ENCODE measurements at places on chromosomes 6 and 20.

- DNase-seq = no peak
Observed at GRCh38 chr20:59300333-59301081, at the start of gene EDN3. TSS of gene EDN3 (plus strand) at chr20:59300611. CDS start at chr20:59300813, 202 bp downstream.

DNA sequence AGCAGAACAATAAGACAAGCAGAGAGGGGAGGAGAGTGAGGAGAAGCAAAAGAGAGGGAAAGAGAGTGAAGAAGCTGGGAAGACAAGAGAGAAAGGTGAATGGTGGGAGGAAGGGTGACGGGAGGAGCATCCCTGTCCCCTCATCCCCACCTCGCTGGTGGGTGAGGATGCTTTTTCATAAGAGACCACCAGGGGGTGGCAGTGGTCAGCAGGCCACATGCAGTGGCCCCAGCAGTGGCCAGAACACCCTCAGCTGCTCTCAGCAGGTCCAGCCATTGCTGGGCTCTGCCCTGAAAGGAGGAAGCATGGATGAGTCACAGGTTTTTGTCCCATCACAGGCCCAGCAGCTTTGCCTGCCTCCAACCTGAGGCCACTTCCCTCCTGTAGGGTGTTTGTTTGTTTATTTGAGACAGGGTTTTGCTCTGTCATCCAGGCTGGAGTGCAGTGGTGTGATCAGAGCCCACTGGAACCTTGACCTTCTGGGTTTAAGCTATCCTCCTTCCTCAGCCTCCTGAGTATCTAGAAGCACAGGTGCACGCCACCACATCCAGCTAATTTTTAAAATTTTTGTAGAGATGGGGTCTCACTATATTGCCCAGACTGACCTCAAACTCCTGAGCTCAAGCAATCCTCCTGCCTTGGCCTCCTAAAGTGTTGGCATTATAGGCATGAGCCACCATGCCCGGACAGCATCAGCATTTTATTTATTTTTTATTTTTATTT lies 24.0 kb downstream of the FGD2 start:
- DNase-seq = no peak

DNA sequence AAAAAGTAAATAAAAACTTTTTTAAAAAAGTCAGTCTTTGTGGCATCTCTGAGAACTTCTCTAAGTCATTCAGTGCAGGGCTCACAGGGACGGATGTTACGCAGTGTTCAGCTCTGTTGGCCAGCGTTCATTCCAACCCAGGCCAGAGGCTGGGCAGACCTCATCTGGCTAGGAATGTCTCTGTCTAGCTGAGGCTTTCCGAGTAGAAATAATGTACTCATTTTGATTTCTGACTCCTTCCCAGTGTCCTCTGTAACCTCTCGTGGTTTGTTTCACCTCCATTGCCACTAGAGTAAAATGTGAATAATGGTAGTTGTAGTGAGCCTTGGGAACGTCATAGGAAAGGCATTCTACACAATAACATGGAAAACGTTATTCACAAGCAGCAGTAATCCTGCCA lies 135.1 kb downstream of the TMEM242 start:
- DNase-seq = no peak

- no peak for DNase-seq
Observed at GRCh38 chr20:51747182-51747911, 20.8 kb downstream of the ATP9A start.

DNA sequence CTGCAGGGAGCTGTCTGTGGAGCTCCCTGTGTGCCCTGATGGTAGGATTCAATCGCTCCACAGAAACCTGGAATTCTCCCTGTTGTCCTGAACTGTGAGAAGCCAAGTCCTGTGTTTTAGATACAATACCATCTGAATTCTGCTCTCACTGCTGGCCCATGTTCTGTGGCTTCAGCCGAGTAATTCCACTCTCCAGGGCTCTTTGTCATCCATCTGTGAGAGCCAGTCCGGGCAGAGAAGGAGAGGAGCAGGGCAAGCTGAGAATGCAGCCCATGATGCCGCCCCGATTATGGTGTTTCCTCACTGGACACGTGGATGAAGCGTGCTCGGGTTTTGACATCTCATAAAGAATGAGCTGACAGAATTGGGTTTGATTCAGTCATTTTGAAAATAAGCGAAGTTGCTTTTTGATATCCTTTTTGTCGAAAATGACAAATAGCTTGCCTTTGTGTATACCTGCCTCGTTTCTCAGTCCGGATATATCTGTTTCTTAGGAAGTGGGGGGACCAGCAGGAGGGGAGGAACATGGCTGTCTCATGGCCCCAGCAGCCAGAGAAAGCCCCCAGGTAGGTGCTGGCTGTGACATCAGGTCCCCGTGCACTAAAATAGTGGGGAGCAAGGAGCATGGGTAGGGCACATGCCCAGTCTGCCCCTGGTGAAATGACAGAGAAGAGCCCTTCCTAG lies 8.2 kb upstream of the CD93 start:
- no peak for DNase-seq

GRCh38 chr20:63536997-63537524 lies at the start of gene PTK6:
TSS of gene PTK6 (minus strand) at chr20:63537376. CDS start at chr20:63537314, 62 bp downstream.
- no peak for DNase-seq

GRCh38 chr6:132272776-132273175 lies 128.5 kb downstream of the MOXD1 start:
- no peak for DNase-seq

GRCh38 chr6:108434222-108434621 lies 126.5 kb upstream of the FOXO3 start:
- DNase-seq = no peak

GRCh38 chr6:116472706-116473105 lies 11.5 kb downstream of the CALHM6 start:
- DNase-seq = no peak

DNA sequence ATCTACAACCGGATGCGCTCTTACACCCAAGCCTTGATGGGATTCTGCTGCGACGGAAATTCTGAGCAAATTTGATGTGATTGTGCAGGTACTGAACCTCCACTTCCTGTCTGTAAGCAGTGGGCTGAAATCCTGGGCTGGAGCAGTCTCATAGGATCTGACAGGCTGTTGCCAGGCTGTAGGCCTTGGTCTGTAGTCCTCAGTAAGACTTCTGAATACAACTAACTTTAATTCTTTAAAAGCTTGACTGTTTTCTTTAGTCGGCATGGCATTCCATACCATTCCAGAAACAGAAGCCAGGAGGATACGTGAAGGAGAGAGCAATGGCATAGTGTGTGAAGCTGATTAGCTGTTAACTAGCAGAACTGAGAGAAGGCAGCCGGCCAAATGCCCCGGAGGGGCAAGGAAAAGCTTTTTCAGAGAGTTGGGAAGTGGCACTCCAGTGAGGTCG lies 68.3 kb downstream of the ADTRP start:
- no peak for DNase-seq

DNA sequence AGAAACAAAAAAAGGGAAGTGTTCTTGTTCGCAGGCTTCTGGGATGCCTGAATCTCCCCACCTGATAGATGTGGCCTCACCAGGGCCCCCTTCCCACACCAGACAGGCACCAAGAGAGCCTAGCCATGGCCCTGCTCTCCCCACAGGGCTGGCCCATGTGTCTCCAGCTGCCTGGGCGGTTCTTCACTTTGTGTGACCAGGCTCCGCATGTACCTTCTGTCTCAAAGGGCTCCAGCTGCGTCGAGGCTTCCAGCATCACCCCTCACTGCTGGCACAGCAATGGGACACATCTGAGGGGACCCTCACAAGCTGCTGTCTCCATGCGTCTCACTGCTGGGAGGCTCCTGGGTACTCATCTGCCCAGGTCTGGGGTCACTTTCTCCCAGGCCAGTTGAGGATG lies 362.9 kb downstream of the ZFAND3 start:
- no peak for DNase-seq

- no peak for DNase-seq
Observed at GRCh38 chr6:69180361-69181067, 545.4 kb downstream of the ADGRB3 start.

GRCh38 chr6:151501511-151502136 lies 7.8 kb downstream of the CCDC170 start:
- no peak for DNase-seq

GRCh38 chr20:62858058-62858830 lies 3.4 kb downstream of the TCFL5 start:
- DNase-seq = no peak

GRCh38 chr20:6699921-6700562 lies 67.4 kb upstream of the BMP2 start:
- DNase-seq = no peak

DNA sequence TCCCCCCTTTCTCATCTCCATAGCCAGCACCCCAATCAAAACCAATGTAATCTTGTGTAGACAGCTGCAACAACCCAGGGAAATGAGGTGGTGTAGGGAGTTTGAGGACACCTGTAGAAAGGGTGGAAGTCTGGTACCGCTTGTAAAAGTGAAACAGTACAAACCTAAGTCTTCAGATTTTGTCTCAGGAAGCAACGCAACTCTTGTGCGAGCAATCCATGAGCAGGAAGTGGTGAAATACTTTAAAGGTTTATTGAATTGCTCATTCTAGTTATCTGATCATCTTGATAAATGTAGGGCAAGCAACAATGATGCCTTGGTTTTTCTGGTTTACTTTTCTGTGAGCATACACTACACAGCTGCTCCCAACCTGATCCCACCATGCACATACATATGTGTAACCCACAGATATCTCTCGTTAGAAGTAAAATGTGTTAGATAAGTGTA lies 71.1 kb upstream of the THEMIS start:
- no peak for DNase-seq

- no peak for DNase-seq
Observed at GRCh38 chr20:1086277-1087213, 31.9 kb upstream of the PSMF1 start.

DNA sequence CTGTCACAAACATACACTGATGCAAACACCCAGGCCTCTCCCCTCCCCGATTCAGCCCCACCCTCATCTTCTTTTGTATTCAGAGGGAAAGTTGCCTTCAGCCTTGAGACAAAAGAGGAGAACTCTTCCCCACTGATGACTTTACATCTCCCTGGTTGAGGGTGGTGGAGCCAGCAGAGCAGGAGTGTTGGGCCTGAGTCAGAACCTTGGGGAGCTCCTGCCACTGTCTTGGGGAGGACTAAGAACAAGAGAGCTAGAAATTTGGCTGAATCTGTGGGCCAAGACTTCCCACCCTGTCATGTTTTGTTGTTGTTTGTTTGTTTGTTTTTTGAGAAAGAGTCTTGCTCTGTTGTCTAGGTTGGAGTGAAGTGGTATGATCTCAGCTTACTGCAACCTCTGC lies 89.1 kb downstream of the MDGA1 start:
- no peak for DNase-seq

DNA sequence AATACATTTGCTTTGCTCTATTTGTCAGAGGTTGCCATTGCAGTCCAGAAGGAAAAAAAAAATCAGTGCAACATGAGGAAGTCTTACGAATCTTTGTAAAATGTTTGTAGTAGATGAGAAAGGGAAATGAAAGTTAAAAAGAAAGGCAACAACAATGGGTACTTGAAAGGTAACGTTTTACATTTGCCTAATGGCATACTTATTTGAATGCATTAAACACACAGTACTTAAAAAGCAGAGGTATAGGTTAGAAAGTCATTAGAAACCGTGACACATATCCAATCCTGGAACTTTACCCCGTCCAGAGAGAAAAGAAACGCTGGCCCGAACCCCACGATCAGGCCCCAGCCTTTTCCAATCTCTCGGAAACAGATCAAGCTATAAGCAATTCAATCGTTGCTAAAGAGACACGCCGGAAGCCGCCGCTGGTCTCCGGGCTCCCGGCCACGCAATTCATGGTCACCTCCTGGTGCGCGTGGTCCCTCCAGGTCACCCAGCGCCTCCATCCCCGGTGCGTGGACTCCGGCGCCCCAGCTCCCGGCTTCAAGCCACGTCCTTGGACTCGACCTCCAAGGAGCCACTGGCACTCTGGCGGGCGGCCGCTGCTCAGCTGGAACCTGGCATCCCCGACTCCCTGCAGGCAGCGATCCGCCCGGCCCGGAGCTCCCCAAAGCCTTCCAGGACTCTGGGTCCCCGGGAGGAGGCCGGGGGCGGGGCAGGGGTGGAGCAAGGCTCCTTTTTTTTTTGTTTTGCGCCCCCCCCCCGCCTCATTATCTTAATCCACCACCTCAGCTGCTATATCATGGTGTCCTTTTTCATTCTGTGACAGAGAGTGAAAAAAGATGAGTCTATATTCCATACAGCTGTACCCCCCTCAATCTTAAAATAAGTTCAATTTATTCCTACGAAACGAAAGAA lies at the start of gene SLC18B1:
Gene SLC18B1, minus strand, starts transcription at position 687 of the 918 bp plus-strand sequence. Its CDS starts 181 bp downstream, at position 506.
- DNase-seq = no peak

DNA sequence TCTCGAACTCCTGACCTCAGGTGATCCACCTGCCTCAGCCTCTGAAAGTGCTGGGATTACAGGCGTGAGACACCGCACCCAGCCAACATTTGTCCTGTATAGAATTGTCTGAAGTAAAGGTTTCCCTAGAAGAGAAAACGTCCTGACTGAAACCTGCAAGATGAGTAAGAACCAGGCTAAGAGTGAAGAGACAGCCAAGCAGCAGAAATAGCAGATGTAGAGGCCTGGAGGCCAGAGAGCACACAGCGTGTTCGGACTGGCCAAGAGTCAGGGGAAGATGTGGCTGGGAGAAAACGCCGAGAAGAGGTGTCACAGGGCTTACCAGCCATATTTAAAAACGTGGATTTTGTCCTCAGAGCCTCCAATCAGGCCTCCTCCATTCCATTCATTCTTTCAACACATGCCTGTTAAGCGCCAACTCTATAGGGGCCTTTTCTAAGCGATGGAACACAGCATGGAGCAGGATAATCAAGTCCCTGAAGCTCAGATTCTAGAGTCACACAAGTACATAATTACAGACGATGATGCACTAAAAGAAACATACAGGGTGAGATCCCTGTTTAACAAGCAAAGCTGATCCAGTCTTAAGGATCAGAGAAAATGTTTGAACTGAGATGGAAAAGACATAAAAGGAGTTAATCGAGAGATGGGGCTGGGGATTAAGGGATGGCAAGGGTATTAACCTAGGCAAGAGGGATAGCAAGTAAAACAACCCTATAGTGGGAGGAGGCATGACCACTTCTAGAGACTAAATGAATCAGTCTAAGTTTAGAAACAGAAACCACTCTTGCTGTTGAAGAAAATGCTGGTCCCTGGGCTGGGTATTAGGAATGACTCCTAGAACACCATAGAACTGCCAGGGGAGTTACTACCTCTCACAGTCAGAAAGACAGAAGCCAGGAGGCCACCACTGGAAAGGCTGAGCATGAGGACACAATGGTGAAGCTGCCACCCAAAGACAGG lies 4.8 kb downstream of the ZCCHC3 start:
- DNase-seq = no peak

DNA sequence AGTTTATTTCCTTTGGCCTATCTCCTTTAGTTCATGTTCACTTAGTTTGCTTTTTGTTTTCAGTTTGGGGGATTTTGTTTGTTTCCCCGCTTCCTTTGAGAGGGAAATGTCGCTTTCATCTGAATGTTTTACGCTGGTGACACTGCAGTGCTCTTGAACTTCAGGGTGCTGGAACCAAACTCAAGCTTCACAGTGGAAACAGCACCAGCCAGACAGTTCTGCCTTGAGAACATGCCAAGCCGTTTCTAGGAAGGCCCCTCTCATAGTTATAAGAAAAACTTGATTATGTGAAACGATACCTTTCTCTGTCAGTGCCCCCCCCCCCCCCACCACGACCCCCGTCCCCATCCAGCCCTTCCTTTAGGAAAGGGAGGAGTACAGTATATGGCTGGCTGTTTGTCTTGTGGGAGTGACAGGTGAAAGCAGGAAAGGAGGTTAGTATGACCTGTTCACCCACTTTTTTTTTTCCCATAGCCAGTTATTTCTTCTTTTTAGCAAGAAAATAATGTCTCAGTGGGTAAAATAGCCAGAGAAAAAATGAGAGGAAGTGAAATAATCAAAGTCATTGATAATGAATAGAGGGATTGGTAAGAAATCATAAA lies 130.1 kb downstream of the LRRC1 start:
- DNase-seq = peak; percentile 81

GRCh38 chr6:112927641-112928320 lies 580.7 kb downstream of the RFPL4B start:
- DNase-seq = no peak
